Spleen (tissue), 13 donors: ENCODE measurements at places on chromosomes 2 and 18.
A peak's percentile ranks its signal among the peaks of the same experiment; 100 is the strongest.

DNA sequence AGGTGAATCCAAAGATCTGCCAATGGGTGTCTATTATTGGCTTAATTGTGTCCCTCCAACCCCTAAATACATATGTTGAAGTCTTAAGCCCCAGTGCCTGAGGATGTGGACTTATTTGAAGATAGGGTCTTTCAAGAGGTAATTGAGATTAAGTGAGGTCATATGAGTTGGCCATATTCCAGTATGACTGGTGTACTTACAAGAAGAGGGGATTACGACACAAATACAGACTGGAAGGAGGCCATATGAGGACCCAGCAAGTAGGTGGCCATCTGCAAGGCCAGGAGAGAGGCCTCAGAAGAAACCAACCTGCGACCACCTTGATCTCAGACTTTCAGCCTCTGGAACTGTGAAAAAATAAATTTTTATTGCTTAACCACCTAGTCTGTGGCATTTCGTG is 121.1 kb upstream of the FN1 start:
- no peaks in the 10 kb centered on the region for H3K4me1 ChIP-seq
- H3K27me3 ChIP-seq = no peaks in the 10 kb centered on the region
- no peak overlapping the region for H3K27ac ChIP-seq
- no peak for DNase-seq

- H3K27me3 ChIP-seq = no peaks in the 10 kb centered on the region
- no peak overlapping the region for H3K4me3 ChIP-seq
- no peak for DNase-seq
These were observed 10.0 kb downstream of the FAP start for GRCh38 chr2:162233197-162233596.

DNA sequence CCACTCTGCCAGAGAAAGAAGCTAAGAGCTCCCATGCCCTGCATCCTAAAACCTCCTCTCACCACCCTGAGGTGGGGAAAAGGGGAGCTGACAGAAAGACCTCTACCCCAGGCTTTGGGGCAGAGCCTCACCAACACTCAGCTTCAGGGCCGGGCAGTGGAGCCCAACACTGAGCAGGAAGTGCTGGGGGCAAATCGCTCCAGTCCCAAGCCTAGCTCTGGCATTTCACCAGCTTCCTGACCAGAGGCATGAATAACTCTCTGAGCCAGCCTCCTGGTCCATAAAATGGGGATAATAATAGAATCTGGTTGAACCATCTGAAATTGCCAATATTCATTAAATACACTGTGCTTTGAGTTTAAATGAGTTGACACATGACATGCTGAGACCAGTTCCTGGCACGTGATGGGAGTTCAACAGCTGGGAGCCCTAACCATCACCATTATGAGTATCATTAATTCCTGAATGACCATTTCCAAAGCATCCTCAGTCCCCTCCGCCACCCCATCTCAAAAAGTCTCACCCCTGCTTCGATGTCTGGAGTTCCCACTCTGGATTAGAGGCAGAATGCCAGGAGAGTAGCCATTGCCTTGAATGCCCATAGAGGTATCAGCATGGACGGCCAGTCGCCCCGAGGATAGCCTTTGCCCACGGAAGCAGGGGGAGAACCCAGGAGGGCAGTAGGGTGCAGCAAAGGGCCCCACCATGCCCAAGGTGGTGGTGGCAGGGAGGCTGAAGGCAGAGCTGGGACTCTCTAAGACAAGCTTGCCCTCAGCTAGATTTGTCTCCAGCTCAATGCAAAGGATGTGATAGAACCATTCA is 153.4 kb downstream of the TNS1 start:
- peaks cover 40% of the 10 kb centered on the region for H3K4me1 ChIP-seq
- H3K27me3 ChIP-seq = no peaks in the 10 kb centered on the region
- peak; percentile 72 for DNase-seq
- H3K36me3 ChIP-seq = peaks cover 10% of the 10 kb centered on the region

- H3K27me3 ChIP-seq = no peaks in the 10 kb centered on the region
- H3K4me3 ChIP-seq = no peak overlapping the region
- no peak overlapping the region for H3K27ac ChIP-seq
- no peak for DNase-seq
- no peaks in the 10 kb centered on the region for H3K36me3 ChIP-seq
These were observed 510.1 kb downstream of the DCC start for GRCh38 chr18:52850031-52850560.

DNA sequence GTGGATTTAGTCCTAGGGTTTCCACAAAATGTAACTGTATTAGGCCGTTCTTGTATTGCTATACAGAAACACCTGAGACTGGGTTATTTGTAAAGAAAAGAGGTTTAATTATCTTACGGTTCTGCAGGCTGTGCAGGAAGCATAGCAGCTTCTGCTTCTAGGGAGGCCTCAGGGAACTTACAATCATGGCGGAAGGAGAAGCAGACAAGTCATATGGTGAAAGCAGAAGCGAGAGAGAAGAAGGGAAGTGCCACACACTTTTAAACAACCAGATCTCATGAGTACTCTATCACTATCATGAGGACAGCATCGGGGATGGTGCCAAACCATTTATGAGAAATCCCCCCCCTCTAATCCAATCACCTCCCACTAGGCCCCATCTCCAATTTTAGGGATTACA is 9.5 kb upstream of the CCDC68 start:
- no peak overlapping the region for H3K27ac ChIP-seq
- no peaks in the 10 kb centered on the region for H3K4me1 ChIP-seq
- no peak for DNase-seq
- H3K27me3 ChIP-seq = no peaks in the 10 kb centered on the region
- no peak overlapping the region for H3K4me3 ChIP-seq

DNA sequence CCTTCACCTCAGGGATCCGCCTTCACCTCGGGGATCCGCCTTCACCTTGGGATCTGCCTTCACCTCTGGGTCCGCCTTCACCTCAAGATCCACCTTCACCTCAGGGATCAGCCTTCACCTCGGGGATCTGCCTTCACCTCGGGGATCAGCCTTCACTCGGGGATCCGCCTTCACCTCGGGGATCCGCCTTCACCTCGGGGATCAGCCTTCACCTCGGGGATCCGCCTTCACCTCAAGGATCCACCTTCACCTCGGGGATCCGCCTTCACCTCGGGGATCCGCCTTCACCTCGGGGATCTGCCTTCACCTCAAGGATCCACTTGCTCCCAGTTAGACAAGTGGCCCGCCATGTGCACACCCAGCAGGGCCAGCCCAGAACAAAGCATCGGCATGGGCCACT is 7.3 kb downstream of the KIF1A start:
- H3K27ac ChIP-seq = no peak overlapping the region
- peak; percentile 51 for DNase-seq
- peaks cover 12% of the 10 kb centered on the region for H3K27me3 ChIP-seq
- no peak overlapping the region for H3K4me3 ChIP-seq
- no peaks in the 10 kb centered on the region for H3K36me3 ChIP-seq
- no peaks in the 10 kb centered on the region for H3K4me1 ChIP-seq

GRCh38 chr2:96861074-96861473 is 3.3 kb upstream of the ANKRD39 start:
- peak overlapping the region; percentile 13 for H3K27ac ChIP-seq
- no peak overlapping the region for H3K4me3 ChIP-seq
- no peaks in the 10 kb centered on the region for H3K27me3 ChIP-seq
- H3K36me3 ChIP-seq = no peaks in the 10 kb centered on the region
- peaks cover 95% of the 10 kb centered on the region for H3K4me1 ChIP-seq

GRCh38 chr2:200348897-200349563 is 42.5 kb downstream of the SPATS2L start:
- no peaks in the 10 kb centered on the region for H3K27me3 ChIP-seq
- no peak for DNase-seq
- peaks cover 5% of the 10 kb centered on the region for H3K4me1 ChIP-seq
- H3K4me3 ChIP-seq = no peak overlapping the region
- H3K27ac ChIP-seq = peak overlapping the region; percentile 50

DNA sequence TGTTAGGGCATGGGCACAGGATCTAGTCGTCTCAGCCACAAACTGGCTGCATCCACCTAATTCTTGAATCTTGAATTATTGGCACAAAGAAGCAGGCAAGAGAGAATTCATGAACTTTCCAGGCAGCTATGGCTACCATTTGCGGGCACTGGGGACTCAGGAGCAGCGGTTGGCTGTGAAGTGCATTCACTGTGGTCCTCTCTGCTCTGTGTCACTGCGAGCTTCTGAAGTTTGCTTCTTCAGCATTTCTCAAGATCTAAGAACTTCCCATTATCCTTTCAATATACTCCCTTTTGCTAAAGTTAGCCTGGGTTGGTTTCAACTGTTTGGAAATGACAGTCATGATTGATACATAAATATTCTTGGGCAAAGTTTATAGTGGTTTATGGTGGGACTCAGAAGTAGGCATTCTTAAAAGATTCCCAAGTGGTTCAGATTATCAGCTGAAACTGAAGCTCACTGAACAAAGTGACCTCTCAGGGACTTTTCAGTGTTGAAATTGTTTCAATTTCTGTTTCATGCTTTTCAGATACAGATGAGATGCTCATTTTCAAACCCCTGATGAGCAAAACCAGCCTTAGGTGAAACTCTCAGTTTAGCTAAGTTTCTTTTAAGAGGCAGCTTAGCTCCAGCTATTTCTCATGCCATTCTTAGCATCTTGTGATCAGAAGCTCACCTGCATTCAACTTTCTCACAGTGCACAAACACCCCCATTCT is 1258.3 kb upstream of the GYPC start:
- no peaks in the 10 kb centered on the region for H3K4me1 ChIP-seq
- H3K4me3 ChIP-seq = no peak overlapping the region
- no peak for DNase-seq
- H3K27ac ChIP-seq = no peak overlapping the region

- H3K27me3 ChIP-seq = no peaks in the 10 kb centered on the region
- H3K36me3 ChIP-seq = no peaks in the 10 kb centered on the region
- H3K4me1 ChIP-seq = peaks cover 3% of the 10 kb centered on the region
- DNase-seq = no peak
- no peak overlapping the region for H3K4me3 ChIP-seq
These were observed 443.7 kb downstream of the BCL11A start for GRCh38 chr2:60109744-60110143.

DNA sequence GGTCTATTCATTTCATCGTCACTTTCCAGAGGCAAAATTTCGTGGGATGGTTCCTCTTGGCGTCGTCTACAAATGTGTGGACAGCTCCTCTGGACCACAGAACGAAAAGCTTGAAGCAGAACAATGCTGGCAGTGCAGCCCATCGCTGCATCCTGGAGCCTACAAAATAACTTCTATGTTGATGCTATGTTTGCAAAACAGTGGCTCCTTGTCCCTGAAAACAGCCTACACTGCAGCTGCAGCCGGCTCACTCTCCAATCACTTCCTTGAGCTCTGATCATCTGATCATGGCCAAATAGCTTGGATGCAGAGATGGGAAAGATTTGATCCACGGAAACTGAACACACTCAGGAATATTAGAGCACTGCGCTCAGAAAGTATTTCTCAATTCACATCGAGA is 60.0 kb downstream of the DOCK10 start:
- peak overlapping the region; percentile 20 for H3K4me3 ChIP-seq
- no peaks in the 10 kb centered on the region for H3K27me3 ChIP-seq
- H3K4me1 ChIP-seq = peaks cover 16% of the 10 kb centered on the region
- no peak for DNase-seq

- no peak overlapping the region for H3K27ac ChIP-seq
- no peaks in the 10 kb centered on the region for H3K27me3 ChIP-seq
- H3K36me3 ChIP-seq = no peaks in the 10 kb centered on the region
- no peaks in the 10 kb centered on the region for H3K4me1 ChIP-seq
These were observed 73.8 kb downstream of the CLIP4 start for GRCh38 chr2:29189052-29189451.

- H3K4me1 ChIP-seq = no peaks in the 10 kb centered on the region
- no peak overlapping the region for H3K27ac ChIP-seq
- no peaks in the 10 kb centered on the region for H3K27me3 ChIP-seq
- DNase-seq = no peak
- no peak overlapping the region for H3K4me3 ChIP-seq
- H3K36me3 ChIP-seq = no peaks in the 10 kb centered on the region
These were observed 89.5 kb downstream of the SLC4A10 start for GRCh38 chr2:161713706-161714105.

- no peaks in the 10 kb centered on the region for H3K27me3 ChIP-seq
- H3K4me3 ChIP-seq = no peak overlapping the region
- DNase-seq = no peak
- H3K27ac ChIP-seq = no peak overlapping the region
These were observed 171.5 kb downstream of the EVA1A start for GRCh38 chr2:75389271-75389670.

DNA sequence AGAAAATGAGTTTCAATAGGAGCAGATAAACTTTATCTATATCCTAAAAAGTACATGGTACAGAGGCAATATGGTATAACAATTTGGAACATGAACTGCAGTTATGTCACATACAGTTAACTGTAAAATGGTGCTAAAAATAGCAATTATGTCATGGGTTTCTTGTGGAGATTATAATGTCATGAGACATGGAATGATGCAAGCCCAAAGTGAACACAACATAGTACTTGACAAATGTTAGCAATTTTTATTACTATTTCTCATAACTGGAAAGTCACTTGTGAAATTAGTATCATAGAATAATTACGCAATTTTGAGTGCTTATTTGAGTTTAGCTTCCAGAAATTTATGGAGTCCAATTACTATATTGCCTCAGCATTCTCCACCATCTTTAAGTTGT is 1263.4 kb downstream of the DSC3 start:
- no peaks in the 10 kb centered on the region for H3K36me3 ChIP-seq
- H3K27me3 ChIP-seq = no peaks in the 10 kb centered on the region
- no peak for DNase-seq
- H3K4me1 ChIP-seq = no peaks in the 10 kb centered on the region

DNA sequence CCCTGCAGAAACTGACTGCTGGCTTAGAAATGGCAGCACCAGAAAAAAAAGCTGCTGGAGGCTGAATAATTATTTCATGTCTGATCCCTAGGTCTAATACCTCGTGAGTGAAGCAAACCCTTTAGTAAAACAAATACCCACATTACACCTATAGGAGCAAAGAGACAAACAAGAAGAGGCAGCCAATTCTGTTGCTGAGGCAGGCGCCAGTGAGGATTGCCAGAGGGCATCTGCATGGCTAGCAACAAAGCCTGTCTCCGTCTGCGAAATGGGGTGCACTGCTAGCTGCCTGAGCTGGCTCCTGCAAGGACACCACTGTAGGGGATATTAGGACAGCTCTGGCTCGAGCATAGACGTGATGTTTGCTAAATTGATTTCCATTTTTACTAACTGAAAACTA is 509.7 kb downstream of the TDRD15 start:
- no peak overlapping the region for H3K27ac ChIP-seq
- no peaks in the 10 kb centered on the region for H3K36me3 ChIP-seq
- no peak for DNase-seq
- no peaks in the 10 kb centered on the region for H3K27me3 ChIP-seq
- no peak overlapping the region for H3K4me3 ChIP-seq

- H3K4me1 ChIP-seq = no peaks in the 10 kb centered on the region
- no peaks in the 10 kb centered on the region for H3K27me3 ChIP-seq
- no peak for DNase-seq
- no peak overlapping the region for H3K27ac ChIP-seq
- no peaks in the 10 kb centered on the region for H3K36me3 ChIP-seq
These were observed 182.5 kb upstream of the OSR1 start for GRCh38 chr2:19540739-19541525.

- no peak overlapping the region for H3K27ac ChIP-seq
- DNase-seq = no peak
- no peaks in the 10 kb centered on the region for H3K4me1 ChIP-seq
- no peaks in the 10 kb centered on the region for H3K36me3 ChIP-seq
These were observed 388.7 kb upstream of the MYT1L start for GRCh38 chr2:2719781-2720180.
